ENCODE measurements at places on chromosomes 1 and 21.

DNA sequence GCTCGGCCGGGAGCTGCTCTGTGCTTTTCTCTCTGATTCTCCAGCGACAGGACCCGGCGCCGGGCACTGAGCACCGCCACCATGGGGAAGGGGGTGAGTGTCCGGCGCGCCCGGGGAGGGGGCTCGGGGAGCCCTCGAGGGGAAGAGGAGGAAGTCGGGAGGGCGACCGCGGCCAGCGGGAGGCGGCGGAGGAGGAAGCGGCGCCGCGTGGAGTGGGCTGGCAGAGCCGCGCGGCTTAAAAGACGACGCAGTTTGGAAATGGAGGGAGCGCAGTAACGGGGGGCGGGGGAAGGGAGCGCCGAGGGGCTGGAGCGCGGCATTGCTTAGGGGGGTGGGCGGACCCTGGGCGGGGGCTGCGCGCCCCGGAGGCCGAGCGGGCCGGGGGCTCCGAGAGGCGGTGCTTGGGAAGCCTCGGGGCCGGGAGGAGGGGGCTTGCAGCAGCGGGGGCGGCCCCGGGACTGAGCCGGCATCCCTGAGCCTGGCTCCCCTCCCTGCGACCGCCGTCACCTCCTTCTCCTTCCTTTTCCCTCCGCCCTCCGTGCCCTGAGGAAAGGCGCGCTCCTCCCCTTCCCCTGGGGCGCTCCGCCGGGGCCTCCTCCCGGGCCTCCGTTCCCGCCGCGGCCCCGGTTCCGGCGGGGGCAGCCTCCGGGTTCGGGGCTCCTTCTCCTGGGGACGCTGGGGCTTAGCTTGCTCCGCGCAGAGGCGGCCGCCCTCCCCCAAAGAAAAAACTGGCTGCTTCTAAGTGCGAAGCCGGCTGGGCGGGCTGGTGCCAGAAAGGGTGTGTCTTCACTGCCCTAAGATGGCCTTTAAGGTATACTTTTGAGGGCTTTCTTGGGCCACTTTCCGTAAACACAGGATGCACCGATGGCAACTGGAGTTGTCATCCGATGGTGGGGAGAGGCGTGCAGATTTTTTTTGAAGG is 648 bp downstream of the ATP1A1 start:
- peak; percentile 19 for DNase-seq

DNA sequence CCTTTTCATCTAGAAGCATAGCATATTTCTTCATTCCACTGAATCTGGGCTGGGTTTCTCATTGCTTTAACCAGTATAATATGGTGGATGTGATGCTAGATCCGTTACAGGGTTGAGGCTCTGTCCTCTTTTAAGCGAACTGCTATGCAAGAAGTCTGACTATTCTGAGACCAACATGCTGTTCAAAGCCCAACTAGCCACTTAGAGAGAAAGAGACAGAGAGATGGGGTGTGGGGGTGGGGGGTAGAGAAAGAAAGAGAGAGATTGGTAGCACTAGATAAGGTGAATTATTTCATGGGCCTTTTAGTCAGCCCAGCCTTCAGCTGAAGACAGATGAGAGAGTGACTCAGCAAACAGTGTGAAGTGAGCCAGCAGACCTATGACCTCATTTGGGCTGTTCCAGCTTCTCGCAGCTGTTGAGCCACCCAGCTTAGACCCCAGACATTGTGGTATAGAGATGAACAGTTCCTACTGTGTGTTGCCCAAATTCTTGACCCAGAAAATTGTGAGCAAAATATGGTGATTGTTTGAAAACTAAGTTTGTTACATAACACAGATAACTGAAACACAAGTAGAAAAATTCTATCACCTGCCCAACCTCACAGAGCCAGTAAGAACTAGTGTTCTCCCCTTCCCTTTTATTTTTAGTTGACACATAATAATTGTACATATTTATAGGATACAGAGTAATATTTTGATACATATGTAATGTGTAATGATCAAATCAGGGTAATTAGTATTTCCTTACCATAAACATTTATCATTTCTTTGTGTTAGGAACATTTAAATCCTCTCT is 40.7 kb upstream of the PRKACB start:
- DNase-seq, result no peak

- no peak for DNase-seq
Observed at GRCh38 chr21:30491963-30492428, at the start of gene KRTAP19-3. Gene KRTAP19-3, minus strand, starts transcription at chr21:30492013. Its CDS starts 56 bp downstream, at chr21:30491957.

DNA sequence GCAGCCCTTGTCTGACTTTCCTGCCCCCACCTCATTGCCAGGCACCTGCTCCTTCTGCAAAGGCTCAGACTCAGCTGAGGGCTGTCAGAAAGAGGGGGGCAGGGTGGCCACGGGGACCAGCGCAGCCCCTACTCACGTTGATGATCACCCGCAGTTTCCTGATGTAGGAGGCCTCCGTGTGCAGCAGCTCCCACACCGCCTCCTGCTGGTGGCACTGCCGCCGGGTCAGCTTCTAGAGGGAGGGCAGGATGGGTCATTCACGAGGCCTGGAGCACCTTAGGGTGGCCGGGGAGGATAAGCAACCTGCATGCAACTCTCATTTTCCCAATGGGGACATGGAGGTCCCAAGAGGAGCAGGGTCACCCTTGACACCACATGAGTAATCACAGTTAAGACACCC is 6.4 kb upstream of the TNFRSF25 start:
- DNase-seq, result no peak

DNA sequence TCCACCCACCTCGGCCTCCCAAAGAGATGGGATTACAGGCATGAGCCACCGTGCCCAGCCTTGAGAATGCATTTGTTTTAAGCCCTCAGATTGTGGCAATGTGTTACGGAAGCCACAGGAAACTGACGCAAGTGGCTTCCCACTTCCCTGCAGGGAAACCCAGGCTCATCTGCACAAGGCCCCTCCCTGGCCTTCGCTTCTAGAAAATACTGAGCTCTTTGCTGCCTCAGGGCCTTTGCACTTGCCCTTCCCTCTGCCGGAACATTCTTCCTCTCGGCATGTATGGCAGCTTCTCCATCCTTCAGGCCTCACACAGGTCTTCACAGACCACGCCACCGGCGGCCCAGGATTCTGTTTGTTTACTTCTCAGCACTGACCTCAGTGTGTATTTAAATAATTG is 137.0 kb upstream of the TMEM51 start:
- DNase-seq, result no peak

DNA sequence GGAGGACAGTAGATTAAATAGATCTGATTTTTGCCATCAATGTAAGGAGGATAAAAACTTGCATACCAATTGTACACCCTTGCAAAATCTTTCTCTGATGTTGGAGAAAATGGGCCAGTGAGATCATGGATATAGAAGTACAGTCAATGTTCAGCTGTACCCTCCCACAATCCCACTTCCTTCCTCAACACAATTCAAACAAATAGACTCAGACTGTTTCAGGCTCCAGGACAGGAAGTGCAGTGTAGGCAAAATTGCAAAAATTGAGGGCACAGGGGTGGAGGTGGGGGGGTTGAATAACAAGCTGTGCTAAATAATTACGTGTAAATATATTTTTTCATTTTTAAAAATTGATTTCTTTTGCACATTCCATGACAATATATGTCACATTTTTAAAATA is 3.9 kb upstream of the IFI44 start:
- DNase-seq, result no peak

DNA sequence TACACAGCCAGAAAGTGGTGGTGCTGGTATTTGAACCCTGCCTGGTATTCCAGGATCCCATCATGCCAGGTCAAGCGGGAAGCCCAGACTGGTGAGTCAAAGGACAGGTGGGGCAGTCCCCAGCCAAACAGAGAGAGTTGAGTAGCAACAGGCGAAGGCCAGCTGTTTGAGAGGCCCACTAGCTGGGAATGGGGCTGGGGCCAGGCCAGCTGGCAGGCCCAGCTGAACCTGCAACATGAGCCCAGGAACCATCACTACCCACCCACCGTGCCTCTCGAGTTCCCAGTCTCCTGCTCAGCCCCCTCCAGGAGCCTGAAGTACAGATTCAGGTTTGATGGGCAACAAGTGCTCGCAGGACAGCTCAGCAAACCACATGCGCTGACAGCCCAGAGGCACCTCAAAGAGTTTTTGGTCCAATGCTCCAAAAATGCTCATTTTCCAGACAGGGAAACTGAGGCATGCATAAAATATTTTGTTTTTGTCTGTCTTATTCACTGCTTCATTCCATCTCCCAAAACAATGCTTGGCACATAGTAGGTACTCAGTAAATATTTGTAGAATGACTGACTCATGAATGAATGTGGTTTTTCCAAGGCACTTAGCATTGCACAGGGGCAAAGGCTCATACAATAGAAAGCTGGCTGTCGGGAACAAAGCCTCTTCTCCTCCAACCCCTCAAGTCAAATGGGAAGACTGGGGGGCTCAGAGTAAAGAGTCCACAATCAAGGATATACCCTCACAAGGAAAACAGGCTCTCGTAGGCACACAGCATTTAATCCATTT is 42.5 kb upstream of the CLIC4 start:
- DNase-seq, result no peak

DNA sequence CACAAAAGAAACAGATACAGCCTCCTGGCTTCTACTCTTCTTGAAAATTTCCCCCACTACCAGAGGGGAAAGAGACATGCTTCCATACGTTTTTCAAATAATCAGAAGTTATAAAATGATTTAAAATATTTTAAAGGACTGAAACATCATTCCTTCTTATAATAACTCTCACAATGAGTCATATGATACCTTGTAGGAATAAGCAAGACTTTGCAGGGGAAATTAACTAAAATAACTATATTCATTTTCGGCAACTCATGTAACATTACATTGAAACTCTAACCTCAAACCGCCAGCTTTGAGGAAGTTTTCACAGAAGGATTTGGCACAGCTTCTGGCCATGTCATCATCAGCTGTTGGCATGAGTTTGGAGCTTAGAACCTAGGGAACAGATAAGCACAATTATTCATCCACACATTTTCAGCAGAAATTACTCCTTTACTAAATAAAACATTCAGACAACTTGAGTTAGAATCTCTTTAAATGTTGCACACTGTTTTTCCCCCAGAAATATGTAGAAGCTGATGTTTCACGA is 85.9 kb downstream of the USP24 start:
- DNase-seq, result peak; percentile 30

- no peak for DNase-seq
Observed at GRCh38 chr1:17565461-17566252, 26.2 kb downstream of the ARHGEF10L start.

- DNase-seq, result no peak
Observed at GRCh38 chr1:241972703-241973369, 15.3 kb downstream of the BECN2 start.

DNA sequence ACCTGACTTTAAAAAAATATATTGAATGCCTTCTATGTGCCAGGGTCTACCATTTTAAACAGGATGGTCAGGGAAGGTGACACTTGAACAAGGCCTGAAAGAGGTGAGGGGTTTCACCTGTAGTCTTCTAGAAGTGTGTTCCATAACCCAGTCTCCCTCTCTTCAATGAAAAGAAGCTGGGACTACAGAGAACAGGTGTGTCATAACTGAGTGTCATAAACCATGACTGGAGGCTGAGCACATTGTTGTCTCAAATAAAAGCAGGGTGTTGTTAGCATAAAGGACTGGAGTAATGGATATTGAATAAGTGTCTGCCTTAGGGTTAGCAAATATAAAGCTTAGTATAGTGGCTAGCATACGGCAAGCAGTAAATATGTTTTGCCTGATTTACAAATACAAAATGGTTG is 65.4 kb downstream of the SYDE2 start:
- no peak for DNase-seq

DNA sequence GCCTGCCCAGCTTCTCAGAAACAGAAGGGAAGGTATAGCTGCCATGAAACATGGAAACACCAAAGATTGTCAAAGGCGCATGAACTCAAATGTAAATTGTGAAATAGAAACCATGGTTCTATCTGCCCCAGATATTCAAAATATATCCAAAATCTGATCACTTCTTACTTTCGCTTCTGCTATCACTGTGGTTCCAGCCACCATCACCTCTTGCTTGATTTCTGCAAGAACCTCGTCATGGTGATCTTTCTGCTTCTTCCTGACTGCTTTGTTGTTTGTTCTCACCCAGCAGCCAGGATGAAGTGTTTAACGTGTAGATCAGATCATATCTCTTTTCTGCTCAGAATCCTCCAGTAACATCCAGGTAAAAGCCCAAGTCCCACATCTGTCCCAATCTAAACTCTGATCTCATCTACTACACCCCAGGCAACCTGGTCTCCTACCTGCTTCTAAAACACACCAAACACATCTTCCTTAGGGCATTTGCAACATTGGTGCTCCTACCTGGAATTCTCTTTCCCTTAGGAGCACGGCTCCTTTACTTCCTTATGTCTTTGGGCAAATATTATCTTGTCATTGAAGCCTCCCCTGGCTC is 10.5 kb upstream of the LMO4 start:
- no peak for DNase-seq

GRCh38 chr21:40049031-40049930 is 182.0 kb downstream of the PCP4 start:
- peak; percentile 40 for DNase-seq

- no peak for DNase-seq
Observed at GRCh38 chr1:55057956-55058298, 18.6 kb downstream of the PCSK9 start.

All from thoracic aorta (tissue), 2 donors.